Colonic mucosa (tissue), 4 donors: ENCODE measurements at places on chromosomes 16 and 17. TPM values are rescaled to one million over a fixed set of nuclear protein-coding genes. Genes with fewer than 3 reads are reported as not detected.

The CD300H gene
- total RNA-seq: not detected

The ATP2A3 gene
- 308 TPM for total RNA-seq

The CEP20 gene
- 31.0 TPM for total RNA-seq

The WFIKKN1 gene
- 1.1 TPM for total RNA-seq

DNA sequence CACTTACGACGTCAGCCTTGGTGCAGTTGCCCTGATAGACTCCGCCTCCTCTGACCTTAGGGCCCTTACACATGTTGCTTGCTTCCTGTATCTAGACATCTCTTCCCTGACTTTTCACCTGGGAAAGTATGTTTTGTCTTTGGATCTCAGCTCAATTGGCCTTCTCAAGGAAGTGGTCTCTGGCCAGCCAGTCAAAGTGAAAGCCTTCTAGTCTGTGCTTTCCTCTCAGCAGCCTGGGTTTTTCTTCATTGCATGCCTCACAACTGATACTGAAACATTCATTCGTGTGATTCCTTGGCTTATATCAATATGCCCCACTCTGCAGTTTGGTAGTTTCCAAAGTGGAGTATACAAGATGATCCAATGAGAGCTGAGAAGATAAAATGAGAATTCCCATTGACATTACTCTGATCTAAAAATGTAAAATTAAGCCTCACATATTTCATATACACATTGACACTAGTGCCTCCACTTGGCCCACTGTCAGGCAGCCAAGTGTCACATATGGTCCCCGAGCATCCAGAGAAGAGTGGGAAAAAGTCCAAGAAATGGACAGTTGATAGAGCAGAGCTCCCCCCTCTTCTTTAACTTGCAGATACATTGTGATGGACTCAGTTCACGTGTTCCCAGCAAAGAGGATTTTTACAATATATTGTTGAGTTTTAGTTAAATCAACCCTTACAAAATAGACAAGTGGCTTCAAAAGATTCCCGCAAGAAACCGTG lies 371.2 kb upstream of the ASIC2 start:
- no peaks in the 10 kb centered on the region for H3K4me1 ChIP-seq
- H3K4me3 ChIP-seq: no peak overlapping the region
- no peak for DNase-seq
- H3K27me3 ChIP-seq: no peaks in the 10 kb centered on the region
- no peaks in the 10 kb centered on the region for H3K36me3 ChIP-seq

DNA sequence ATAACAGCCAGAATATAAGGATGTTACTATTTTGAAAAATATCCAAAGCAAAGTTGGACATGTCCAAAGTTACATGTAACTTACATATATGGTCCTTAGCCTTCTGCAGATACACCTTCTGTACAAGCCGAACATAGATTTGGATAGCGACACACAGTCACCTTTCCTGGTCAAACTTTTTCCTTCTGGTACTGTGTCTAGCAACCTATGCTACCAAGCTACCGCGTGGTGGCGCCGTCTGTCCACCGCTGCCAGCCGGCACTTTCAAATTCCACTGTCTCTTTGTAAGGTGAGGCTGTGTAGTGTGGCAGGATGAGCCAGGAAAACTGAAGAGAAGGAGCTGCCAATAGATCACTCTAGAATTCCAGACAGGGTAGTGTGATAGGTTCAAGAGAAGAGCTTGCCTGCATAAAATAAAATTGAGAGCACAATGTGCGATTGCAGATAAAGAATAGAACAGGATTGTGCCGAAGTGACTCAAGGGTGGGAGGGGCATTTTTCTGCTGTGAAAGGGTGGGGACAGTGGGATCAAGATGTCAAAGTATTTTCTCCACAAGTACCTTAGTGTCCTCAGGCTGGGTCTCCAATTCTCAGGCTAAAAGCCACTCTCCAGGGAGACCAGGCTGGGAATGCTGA lies 366.9 kb downstream of the SLC39A11 start:
- no peak overlapping the region for H3K27ac ChIP-seq
- H3K27me3 ChIP-seq: no peaks in the 10 kb centered on the region
- H3K36me3 ChIP-seq: no peaks in the 10 kb centered on the region
- DNase-seq: peak; percentile 52
- H3K4me3 ChIP-seq: no peak overlapping the region

DNA sequence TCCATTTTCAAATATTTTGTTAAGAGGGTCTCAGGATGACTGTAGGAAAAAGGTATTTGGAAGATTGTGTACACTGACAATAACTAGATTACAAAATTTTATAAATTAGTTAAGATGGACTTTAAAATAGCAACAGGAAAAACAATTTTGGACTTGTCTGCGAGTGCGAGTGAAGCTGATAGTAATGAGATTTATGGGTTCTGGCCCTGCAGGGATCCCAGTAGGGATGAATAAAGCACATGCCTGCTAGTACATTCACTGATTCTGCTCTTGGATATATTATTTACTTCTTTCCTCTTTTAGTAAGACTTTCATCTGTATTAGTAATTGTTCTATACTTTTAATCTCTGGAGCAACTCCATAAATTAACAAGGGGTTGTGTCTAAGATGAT lies 28.2 kb downstream of the PRKCA start:
- H3K27me3 ChIP-seq: no peaks in the 10 kb centered on the region
- no peak overlapping the region for H3K27ac ChIP-seq
- DNase-seq: no peak
- H3K4me1 ChIP-seq: no peaks in the 10 kb centered on the region
- H3K4me3 ChIP-seq: no peak overlapping the region

The ABCA10 gene
- total RNA-seq: 2.3 TPM

DNA sequence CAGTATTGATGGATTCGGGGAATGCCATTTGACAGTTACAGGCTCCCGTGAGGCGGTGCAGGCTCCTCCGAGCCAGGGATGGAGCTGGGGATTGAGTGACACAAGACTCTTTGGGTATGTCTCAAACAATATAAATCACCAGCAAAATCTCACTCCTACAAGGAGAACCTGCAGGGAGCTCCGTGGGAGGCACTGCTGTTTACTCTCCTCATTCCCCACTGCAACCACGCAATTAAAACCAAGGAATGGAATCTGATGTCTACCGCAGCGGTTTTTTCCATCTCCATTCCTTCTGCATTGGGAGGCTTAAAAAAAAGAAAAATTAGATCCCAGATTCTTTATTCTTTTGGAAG lies 157.9 kb downstream of the WWOX start:
- H3K4me3 ChIP-seq: no peak overlapping the region
- H3K4me1 ChIP-seq: no peaks in the 10 kb centered on the region
- no peaks in the 10 kb centered on the region for H3K36me3 ChIP-seq
- H3K27ac ChIP-seq: no peak overlapping the region

DNA sequence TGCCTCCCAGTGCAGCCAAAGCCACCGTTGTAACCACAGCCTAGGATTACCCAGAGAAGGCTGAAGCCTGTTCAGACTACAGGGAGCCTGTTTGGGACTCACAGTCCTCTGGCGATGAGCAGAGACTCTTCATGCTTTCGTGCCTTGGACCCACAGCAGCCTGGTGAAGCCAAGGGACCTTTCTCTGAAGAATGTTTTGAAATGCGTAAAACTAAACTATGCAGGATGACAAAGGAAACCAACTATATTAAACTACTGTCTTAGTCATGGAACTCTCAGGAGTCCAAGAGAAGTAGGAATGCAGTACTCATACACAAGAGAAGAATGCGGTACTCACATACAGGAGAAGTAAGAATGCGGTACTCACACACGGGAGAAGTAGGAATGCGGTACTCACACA lies 20.9 kb downstream of the ABR start:
- H3K27me3 ChIP-seq: no peaks in the 10 kb centered on the region
- DNase-seq: no peak
- H3K27ac ChIP-seq: no peak overlapping the region

The FOXF1 gene
- total RNA-seq: 12.1 TPM

The MAP2K6 gene
- total RNA-seq: 59.0 TPM

- H3K36me3 ChIP-seq: peaks cover 7% of the 10 kb centered on the region
- no peak for DNase-seq
- H3K4me3 ChIP-seq: no peak overlapping the region
- no peaks in the 10 kb centered on the region for H3K27me3 ChIP-seq
Observed at GRCh38 chr17:42212382-42212781, 18.1 kb upstream of the GHDC start.

- no peak overlapping the region for H3K27ac ChIP-seq
- no peaks in the 10 kb centered on the region for H3K36me3 ChIP-seq
- DNase-seq: no peak
- H3K4me1 ChIP-seq: no peaks in the 10 kb centered on the region
- no peak overlapping the region for H3K4me3 ChIP-seq
- no peaks in the 10 kb centered on the region for H3K27me3 ChIP-seq
Observed at GRCh38 chr17:48693178-48693577, 29.1 kb downstream of the PRAC1 start.

GRCh38 chr16:55386534-55387296 lies 62.7 kb downstream of the IRX6 start:
- no peak overlapping the region for H3K4me3 ChIP-seq
- no peak for DNase-seq
- H3K27ac ChIP-seq: no peak overlapping the region
- H3K27me3 ChIP-seq: no peaks in the 10 kb centered on the region

GRCh38 chr17:62963296-62963695 lies 2.7 kb upstream of the TANC2 start:
- H3K27me3 ChIP-seq: no peaks in the 10 kb centered on the region
- H3K4me1 ChIP-seq: peaks cover 3% of the 10 kb centered on the region
- H3K4me3 ChIP-seq: no peak overlapping the region
- no peak for DNase-seq
- H3K36me3 ChIP-seq: no peaks in the 10 kb centered on the region

DNA sequence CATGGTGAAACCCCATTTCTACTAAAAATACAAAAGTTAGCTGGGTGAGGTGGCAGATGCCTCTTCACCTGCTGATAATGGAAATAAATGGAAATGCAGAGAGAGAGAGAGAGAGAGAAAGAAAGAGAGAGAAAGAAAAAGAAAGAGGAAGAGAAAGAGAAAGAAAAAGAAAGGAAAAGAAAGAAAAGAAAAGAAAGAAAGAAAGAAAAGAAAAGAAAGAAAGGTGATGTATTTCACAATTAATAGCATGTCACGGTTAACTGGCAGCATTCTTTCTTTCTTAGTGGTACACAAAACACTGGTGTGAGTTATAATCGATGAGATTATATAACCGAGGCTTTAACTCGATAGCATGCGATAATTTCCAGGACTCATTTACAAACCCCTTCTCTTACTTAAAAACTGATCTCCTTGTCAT lies 3.2 kb downstream of the ACOX1 start:
- H3K36me3 ChIP-seq: no peaks in the 10 kb centered on the region
- H3K27me3 ChIP-seq: no peaks in the 10 kb centered on the region
- no peak overlapping the region for H3K4me3 ChIP-seq
- peaks cover 13% of the 10 kb centered on the region for H3K4me1 ChIP-seq
- H3K27ac ChIP-seq: peak overlapping the region; percentile 56
- no peak for DNase-seq

GRCh38 chr16:6576113-6576512 lies 756.5 kb upstream of the RBFOX1 start:
- no peak overlapping the region for H3K4me3 ChIP-seq

The TXNDC17 gene
- 207 TPM for total RNA-seq

- H3K27me3 ChIP-seq: no peaks in the 10 kb centered on the region
- no peaks in the 10 kb centered on the region for H3K36me3 ChIP-seq
- DNase-seq: peak; percentile 29
- peak overlapping the region; percentile 96 for H3K27ac ChIP-seq
Observed at GRCh38 chr17:39462631-39463375, 1.5 kb downstream of the CDK12 start.

GRCh38 chr16:10181196-10182162 lies 749 bp downstream of the GRIN2A start:
- H3K4me1 ChIP-seq: peaks cover 8% of the 10 kb centered on the region
- peaks cover 23% of the 10 kb centered on the region for H3K27me3 ChIP-seq
- H3K4me3 ChIP-seq: no peak overlapping the region
- no peaks in the 10 kb centered on the region for H3K36me3 ChIP-seq
- no peak overlapping the region for H3K27ac ChIP-seq

- no peak overlapping the region for H3K27ac ChIP-seq
- H3K4me3 ChIP-seq: no peak overlapping the region
- no peak for DNase-seq
- H3K27me3 ChIP-seq: no peaks in the 10 kb centered on the region
- H3K4me1 ChIP-seq: no peaks in the 10 kb centered on the region
- H3K36me3 ChIP-seq: no peaks in the 10 kb centered on the region
Observed at GRCh38 chr17:35665662-35666061, 65.8 kb upstream of the RASL10B start.

- peak overlapping the region; percentile 86 for H3K4me3 ChIP-seq
- no peaks in the 10 kb centered on the region for H3K36me3 ChIP-seq
- H3K27ac ChIP-seq: peak overlapping the region; percentile 95
- DNase-seq: peak; percentile 73
- no peaks in the 10 kb centered on the region for H3K4me1 ChIP-seq
- no peaks in the 10 kb centered on the region for H3K27me3 ChIP-seq
Observed at GRCh38 chr16:10578474-10579316, 1.7 kb downstream of the EMP2 start.

GRCh38 chr16:25689137-25689836 lies 2.5 kb upstream of the HS3ST4 start:
- H3K36me3 ChIP-seq: no peaks in the 10 kb centered on the region
- H3K4me1 ChIP-seq: no peaks in the 10 kb centered on the region
- H3K27me3 ChIP-seq: peaks cover 33% of the 10 kb centered on the region

The NSF gene
- total RNA-seq: 58.4 TPM

DNA sequence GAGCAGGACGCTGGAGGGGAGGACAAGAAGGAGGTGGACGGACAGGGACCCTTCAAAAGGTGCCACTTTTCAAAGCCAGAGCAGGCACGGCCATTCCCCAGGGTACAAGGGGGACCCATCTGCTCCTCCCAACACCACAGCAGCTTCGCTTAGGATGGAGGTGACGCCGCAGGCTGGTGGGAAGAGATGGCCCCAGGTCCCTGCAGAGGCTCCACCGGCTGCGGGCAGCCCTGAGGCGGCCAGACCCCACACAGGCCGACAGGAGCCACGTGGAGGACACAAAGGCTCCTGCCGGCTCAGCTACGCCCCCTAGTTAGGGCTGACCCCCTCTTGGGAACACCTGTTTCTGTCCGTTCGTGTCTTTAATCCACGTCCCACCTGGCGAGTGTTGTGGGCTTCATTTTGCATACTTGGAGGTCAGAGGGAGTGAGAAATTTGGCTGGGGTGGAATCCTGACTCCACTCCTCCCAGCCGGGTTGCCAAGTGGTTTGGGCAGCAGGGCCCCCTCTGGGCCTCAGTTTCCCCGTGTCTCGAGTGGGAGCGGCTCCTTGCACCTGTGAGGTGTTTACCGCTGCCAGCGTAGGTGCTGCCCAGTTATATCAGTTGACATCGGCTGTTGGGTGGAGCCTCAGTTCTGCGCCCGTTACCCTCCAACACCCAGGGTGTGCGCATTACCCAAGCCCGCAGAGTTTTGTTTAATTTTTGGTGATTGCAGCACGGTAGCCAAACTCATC lies 5.8 kb upstream of the FN3KRP start:
- H3K27me3 ChIP-seq: no peaks in the 10 kb centered on the region
- DNase-seq: no peak
- H3K4me3 ChIP-seq: no peak overlapping the region
- no peaks in the 10 kb centered on the region for H3K36me3 ChIP-seq
- no peaks in the 10 kb centered on the region for H3K4me1 ChIP-seq
